ENCODE measurements at places on chromosomes 13 and 19.

DNA sequence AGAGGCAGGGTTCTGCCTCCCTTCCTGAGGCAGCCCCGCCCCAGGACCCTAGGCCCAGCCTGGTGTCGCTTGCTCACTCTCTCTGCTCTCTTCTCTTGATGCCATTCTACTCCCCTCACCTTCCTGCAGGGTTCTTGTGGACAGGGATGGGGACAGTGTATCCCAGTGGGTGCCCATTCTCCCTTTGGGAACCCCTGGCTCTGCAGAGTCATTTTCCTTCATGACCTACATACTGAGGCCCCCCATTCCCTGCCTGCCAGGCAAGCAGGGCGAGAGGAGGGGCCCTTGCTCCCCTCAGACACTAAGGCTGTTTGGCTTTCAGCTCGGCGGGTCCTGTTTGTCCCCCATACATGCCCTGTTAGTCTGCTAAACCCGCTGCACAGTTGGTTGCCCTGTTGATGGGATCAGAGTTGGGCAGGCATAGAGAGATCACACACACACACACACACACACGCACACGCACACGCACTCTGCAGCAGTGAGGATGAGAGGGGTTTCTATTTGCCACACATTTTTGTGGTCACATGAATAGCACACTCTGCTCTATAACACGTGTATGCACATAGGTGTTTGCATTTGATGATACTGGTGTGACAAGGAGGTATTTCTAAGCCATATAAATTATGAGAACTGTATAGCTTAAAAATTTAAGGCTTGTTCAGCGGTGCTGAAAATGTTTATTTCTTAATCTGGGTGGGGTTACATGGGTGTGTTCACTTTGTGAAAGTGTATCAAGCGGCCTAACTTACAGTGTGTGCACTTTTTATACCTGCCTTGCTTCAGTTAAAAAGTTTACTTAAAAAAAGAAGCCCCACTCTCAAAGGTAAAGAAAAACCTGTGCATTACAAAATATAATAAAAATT, 20.3 kb downstream of the NFIX start:
- no peak for DNase-seq

DNA sequence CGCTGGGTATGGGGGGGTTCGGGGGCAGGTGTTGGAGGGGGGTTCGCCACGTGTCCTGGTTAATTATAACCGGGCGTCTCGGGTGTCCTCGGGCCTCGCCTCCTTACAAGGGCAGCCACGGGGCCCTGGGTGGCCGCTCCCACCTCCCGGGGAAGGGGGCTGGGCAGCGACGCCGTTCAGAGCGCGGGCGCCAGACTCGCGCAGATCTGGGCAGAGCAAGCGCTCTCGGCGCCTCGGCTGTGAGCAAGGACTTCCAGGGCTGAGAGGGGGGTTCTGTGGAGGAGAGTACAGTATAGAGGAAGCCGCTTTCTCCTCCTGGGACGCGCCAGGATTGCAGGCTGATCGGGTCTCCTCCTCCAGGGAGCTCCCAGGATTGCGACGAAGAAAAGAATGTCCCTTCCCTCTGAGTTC, 1.0 kb upstream of the CKM start:
- DNase-seq = no peak

DNA sequence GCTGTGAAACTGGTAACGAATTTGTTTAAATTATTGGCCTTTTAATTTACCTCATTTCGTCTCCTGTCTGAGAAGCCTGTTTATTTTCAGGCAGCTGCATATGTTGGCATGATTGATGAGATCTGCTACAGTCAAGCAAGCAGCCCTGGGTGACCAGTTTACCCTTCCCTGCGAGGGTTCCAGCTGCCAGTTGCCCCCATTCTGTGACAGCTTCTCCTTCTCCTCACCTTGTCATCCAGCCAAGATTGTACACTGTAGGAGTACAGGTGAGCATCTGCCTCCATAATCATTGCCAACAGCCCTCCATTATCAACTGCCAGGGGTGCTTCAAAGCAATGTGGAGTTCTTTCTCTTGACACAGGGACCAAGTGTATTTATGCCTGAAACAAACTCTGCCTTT, 1979.9 kb upstream of the PRR20A start:
- no peak for DNase-seq

GRCh38 chr13:99344610-99345208, 37.5 kb upstream of the GPR183 start:
- DNase-seq = no peak

DNA sequence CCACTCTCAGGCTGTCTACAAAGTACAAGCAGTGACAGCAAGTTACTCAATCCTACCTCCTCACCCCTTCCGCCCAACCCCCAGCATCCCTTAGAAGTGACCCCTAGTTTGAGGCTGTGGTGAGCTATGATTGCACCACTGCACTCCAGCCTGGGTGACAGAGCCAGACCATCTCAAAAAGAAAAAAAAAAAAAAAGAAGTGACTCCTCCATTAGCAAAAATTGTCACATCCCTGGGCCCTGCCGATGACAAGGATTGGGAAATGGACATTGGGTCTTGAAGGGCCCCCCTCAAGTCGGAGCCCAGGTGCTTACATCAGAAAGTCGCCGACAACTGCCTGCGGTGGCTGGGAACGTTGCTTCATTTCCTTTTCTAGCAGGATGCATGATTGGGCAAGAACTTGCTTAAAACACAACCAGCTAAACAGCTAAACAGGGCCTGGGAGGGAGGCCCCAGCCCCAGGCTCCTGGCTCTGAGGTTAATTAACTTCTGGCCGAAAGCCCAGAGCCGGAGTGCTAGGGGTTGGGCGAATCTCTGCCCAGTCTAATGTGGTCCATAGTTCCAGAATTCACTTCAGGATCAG, 15.3 kb downstream of the RAB3D start:
- peak; percentile 36 for DNase-seq

GRCh38 chr13:21434588-21434987, 24.5 kb downstream of the ZDHHC20 start:
- no peak for DNase-seq

DNA sequence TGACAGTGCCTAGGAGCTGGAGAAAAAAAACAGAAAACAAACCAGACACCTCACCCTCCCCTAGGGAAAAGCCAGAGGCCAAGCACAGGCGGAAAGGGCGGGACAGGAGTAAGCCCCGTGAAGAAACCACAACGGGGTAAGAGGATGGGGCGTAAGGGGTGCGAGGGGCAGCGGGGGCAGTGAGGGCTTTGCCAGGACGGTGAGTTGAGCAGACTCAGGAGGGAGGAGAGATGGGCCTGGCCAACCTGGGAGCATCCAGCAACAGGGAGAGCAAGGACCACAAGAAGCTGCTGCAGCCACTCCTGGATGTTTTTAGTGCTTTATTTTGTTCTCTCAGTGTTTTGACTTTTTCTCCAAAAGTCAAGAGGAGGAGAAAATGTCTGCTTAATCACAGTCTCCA, 114.1 kb upstream of the SOX1 start:
- DNase-seq = no peak

DNA sequence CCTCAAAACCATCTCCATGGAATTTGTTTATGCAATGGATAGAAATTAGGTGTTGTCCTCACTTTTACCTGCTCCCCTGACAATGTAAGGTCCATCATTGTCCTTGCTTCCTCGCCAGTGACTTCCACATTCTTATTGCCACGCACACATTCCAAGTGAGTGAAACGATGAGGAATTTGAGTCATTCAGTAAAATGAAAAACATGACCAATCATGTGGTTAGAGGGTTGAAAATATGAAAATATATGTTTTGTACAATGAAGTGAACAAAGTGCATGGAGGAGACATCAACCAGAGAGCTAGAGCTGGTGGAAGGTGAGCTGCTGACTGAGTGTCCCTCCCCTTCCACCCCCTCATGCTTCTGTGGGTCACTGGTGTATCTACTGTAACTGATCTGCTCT, 91.7 kb downstream of the ATP8A2 start:
- no peak for DNase-seq

DNA sequence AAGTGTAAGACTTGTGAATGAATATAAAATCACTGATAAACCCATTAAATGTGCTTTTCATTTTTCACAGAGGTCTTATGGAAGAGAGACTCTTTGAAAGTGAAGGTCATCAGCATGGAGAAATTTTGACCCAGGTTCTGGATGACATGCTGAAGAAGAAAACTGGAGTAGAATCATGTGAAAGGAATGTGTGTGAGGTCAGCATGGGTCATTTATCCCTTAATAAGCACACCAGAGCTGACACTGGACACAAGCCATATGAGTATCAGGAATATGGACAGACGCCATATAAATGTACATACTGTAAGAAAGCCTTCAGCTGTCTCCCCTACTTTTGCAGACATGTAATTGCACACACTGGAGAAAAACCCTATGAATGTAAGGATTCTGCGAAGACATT, 29.0 kb downstream of the ZNF20 start:
- no peak for DNase-seq

DNA sequence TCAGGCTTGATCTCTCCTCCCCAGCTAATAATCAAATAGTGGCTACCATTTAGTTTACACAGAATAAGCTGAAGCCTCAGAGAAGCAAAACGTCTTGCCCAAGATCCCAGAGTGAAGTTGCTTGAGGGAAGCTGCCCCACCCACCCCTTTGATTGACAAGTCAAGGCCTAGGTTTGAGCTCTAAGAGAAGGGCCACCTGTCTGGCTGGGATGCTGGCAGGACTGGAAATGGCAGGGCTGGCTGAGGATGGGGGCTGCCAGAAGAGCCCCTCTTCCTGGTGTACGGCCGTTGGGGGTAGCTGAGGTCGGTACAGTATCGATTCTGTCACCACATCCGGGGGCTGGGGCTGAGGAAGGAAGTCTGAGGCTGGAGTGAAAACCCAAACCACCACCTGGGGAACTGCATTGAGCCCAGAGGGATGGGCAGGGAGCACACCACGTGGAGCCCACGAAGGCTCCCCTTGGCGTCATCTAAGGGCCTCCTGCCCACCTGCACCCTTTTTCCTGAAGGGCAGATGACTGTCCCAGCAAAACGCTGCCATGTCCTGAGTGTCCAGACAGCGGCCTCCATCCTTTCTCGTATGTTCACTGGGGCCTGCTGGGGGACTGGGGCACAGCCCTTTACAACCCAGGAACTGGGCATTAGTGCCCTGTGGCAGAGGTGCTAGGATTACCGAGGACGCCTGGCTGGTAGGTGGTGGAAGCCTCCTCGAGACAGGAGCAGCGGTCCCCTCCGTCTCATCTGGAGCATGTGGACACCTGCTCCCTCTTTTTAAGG, 1.4 kb upstream of the PRKD2 start:
- peak; percentile 39 for DNase-seq

DNA sequence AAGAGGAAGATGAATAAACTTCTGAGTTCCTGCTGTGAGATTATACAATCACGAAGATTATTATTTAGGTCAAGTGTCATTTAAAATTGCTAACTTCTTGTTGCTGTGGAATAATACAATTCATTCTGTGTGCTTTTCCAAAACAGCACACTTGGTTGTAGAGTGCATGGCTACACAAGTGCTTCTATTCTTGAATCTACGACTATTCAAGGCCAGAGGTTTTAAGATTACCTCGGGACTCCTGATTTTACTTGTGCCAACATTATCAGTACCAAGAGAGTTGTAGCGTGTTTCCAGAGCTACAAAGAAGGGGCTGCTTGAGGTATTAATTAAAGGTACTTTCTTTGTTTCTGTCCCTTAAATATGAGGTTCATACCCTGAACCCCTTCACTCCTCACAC, 234.0 kb upstream of the PCDH9 start:
- no peak for DNase-seq

- DNase-seq = no peak
Observed at GRCh38 chr13:110538632-110539031, 22.9 kb downstream of the RAB20 start.

GRCh38 chr13:48656608-48657007, 2.9 kb downstream of the CYSLTR2 start:
- DNase-seq = no peak

GRCh38 chr19:16875584-16876555, 12.9 kb upstream of the F2RL3 start:
- no peak for DNase-seq

GRCh38 chr19:7264858-7265257, 29.4 kb downstream of the INSR start:
- no peak for DNase-seq

DNA sequence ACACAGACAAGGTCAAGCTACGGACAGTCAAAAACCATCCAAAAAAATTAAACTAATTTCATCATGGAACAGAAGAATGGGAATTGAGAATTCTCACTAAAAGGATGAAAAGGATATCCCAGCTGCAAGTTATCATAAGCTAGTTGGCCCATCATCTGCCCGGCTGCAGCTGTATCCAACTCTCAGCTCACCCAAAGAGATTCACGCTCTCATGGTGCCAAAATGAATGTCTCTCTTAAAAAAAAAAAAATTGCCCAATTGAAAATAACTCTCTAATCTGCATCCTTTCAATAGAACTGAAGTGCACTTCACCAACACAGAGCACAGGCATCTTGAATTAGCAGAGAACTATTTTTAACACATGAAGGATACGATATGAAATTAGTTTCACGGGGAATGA, 20.0 kb downstream of the ENOX1 start:
- DNase-seq = no peak

DNA sequence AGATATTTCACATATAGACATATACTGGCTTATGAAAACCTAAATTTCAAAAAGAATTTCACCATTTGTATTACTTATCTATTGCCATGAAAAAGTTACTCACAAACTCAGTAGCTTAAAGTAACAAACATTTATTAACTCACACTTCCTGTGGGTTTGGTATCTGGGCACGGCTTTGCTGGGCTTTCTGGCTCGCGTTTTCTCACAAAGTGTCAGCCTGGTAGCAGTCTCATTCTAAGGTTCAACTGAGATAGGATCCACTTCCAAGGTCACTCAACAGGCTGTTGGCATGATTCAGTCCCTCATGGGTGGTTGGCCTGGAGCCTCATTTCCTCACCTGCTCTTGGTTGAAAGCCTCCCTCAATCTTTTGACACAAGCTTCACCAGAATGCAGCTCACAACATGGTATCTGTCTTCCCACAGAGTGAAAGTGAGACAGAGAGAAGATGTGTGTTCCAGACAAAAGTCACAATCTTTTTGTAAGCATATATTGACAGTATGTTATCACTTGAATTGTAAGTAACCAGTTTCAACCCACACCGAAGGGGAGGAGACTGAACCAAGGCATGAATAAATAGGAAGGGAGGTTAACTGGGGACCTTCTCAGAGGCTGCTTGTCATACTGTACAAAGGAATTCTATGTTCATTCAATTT, 1065.8 kb upstream of the SPRY2 start:
- no peak for DNase-seq

DNA sequence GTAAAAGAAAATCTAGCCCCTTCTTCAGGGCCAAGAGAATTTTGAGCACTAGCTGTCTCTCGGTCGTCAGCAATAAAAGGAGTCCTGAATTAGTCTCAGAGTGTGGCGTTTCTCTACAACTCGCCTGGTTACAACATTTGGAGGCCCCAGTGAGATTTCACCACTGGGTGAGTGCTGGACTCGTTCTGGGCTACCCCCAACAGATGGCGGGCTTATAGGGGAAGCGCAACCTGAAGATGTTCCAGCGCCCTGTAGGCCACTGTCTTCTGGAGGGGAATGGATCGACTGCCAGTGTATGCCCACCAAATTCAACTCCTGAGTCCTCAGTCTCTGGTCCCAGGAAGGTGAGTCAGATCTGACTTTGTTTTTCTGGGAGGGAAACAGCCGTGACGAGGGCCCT, 11.7 kb upstream of the ZNF181 start:
- no peak for DNase-seq

GRCh38 chr13:28606466-28606865, 52.5 kb upstream of the POMP start:
- DNase-seq = no peak

All from stimulated activated CD8-positive, alpha-beta memory T cell treated with anti-CD3 and anti-CD28 coated beads, Interleukin-2, amount 100 ng/mL, for 48 hours (primary cell).